Cortex of kidney (tissue), 1 donor: ENCODE measurements at places on chromosomes 16 and 17.

DNA sequence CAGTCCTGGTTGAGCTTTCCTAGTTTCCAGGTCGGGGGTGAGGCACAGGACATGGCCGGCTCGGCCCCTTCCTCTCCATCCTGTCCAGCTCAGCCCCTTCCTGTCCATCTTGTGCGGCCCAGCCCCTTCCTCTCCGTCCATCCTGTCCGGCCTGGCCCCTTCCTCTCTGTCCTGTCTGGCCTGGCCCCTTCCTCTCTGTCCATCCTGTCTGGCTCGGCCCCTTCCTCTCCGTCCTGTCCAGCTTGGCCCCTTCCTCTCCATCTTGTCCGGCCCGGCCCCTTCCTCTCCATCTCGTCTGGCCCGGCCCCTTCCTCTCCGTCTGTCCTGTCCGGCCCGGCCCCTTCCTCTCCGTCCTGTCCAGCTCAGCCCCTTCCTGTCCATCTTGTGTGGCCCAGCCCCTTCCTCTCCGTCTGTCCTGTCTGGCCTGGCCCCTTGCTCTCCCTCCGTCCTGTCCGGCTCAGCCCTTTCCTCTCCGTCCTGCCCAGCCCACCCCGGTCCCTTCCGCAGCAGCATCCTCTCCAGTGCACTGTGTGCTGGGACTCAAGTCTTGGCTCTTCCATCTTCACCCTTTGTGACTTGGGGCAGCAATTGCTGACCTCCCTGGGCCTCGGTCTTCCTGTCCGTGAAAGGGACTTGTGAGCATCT, 5.5 kb upstream of the ZNF750 start:
- no peak for DNase-seq

GRCh38 chr17:81445642-81446503, 50.6 kb downstream of the BAHCC1 start:
- DNase-seq = no peak

DNA sequence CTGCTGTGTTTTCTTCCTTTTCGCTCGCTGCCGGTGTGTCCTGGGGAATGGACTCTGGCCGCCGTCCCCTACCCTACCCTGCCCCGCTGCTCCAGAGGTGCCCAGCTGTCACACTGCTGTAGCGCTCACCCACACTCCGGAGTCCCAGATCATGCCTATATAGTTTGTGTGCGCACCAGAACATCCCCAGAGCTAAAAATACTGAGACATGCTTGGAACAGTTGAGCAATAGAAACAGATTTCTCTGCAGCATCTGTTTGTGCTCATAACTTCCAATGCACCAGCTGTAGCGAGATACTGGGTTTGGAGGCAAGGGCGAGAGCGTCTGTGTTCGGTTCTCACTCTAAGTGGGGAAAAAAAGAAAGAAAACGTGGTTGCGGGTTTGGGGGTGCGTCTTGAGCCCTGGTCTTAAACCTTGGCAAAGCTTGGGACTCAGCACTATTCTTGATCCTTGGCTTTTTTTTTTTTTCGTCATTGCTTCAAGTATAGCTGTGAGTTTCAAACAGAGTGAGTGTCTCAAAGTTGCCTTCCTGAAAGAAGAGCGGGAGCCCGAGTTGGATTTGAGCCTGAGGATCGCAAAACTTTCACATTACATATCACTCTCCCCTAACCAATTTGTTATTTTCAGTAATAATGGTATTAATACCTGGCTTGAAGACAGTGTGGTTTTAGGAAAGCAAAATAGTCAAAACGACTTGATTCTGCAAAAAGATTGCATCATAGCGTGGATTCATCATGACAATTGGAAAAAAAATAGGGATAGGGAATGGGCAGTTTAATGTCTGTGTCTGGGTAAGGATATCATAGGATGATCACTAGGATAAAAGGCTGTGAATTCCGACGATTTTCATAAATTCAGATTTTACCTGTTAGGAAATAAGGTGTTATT, 621 bp downstream of the KCNJ2 start:
- no peak for DNase-seq

GRCh38 chr16:86983621-86984020, 333.6 kb downstream of the C16orf95 start:
- DNase-seq = no peak

DNA sequence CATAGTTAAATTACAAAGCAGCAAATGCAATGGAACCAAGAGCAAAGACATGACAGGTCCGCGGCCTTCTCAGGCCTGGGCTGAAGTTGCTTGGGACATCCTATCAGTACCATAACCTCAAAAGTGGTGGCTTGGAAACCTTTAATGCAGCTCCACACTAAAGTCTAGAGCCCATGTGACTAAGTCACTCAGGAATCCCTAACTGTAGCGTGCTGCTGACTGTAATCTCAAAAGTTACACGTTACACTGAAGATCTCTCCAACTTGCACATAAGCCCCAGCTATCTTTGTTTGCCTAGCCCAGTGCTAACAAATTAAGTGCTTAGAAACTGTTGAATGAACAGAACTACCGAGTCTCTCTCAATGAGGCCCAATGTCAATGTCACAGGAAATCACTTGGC, 27.8 kb downstream of the NUP88 start:
- no peak for DNase-seq

GRCh38 chr16:55061126-55061525, 130.5 kb downstream of the IRX5 start:
- no peak for DNase-seq

- DNase-seq = no peak
These were observed 11.4 kb downstream of the FSCN2 start for GRCh38 chr17:81539571-81539900.
